ENCODE measurements at places on chromosomes 16 and 17.

DNA sequence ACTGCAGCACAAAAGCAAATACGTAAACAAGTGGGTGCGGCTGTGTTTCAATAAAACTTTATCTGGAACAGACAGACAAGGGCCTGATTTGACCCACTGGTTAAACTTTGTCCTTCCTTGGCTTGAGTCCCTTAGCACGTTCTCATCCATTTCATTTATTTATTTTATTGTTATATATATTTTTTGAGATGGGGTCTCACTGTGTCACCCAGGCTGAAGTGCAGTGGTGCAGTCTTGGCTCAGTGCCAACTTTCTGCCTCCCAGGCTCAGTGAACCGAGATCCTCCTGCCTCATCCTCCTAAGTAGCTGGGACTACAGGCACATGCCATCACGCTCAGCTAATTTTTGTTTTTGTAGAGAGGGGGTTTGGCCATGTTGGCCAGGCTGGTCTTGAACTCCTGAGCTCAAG, 64.3 kb downstream of the MYH11 start:
- DNase-seq = no peak

DNA sequence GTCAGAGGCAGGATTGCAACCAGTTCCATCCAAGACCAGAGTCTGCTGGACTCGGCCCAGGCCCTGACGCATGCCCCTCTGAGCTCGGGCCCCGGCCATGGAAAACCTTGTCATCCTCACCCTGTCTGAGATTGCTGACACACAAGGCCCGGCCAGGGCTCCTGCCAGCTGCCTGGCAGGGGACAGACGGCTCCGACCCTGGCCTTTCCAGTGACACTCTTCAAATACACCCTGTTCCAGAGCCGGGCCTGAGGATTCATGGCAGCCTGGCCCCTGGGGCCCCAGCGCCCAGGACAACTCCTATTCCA, 3.2 kb upstream of the PABPN1L start:
- no peak for DNase-seq

GRCh38 chr16:1206326-1206725, 18.7 kb downstream of the TPSG1 start:
- no peak for DNase-seq

GRCh38 chr17:78040440-78041385, 82.2 kb downstream of the TNRC6C start:
- peak; percentile 87 for DNase-seq

GRCh38 chr16:728131-728889, 1.4 kb downstream of the HAGHL start:
- peak; percentile 56 for DNase-seq

DNA sequence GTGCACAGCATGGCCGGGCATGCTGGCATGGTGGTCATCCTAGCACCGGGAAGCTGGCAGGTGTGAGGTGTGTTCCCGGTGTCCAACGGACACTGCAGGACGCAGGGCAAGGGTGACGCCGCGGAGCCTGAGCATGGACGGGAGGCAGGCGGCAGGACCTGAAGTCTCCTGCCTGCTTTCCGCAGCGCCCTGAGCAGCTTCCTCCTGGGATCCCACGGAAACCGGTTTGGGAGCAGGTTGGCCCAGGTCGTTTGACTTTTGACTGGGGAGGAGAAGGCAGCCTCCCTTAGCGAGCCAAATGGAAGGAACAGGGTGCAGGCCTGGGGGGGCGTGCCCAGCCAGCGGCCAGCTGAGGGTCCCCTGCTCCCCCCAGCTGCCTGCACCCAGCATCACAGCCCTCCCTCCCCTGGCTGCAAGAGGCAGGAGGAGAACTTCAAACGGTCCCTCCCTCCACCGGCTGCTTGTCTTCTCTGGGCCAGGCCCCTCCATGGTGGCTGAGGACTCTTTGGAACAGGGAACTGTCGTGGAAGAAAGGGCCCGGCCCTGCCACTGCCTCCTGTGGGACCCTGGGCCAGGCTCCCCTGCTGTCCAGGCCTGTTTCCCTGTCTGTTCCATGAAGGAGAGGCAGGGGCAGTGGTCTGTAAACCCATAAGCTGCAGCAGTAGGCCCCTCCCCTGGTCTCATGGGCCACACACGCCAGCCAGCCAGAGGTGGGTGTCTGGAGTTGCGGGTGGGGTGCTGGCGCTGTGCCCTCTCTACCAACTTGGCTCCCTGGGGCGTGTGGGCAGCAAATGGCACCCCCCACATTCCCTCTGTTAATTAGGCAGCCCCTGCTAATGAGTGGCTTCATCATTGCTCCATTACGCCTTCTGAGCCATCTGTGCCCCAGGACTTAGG, 7.8 kb upstream of the ADGRG1 start:
- DNase-seq = no peak

- DNase-seq = peak; percentile 54
Observed at GRCh38 chr16:17173281-17173680, 297.5 kb downstream of the XYLT1 start.

- no peak for DNase-seq
Observed at GRCh38 chr17:46108550-46109110, 84.6 kb downstream of the KANSL1 start.

GRCh38 chr17:55444471-55445441, 23.1 kb upstream of the MMD start:
- DNase-seq = peak; percentile 13

GRCh38 chr17:76725580-76726230, 701 bp downstream of the JMJD6 start:
- DNase-seq = peak; percentile 50

GRCh38 chr17:1553354-1554266, 9.0 kb downstream of the PITPNA start:
- no peak for DNase-seq

DNA sequence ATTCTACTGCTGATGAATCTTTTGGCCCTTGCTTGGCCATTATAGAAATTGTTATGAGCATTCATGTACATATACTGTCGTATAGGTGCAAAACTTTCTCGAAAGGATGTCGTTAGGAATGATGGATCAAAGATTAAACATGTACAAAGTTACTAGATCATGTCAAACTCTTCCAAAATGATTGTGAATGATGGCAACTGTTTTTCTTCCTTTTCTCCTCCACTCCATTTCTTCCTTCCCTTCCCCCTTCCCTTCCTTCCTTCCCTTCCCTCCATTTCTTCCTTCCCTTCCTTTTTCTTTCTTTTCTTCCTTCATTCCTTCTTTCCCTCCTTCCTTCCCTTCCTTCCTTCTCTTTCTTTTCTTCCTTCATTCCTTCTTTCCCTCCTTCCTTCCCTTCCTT, 973.9 kb downstream of the CDH11 start:
- no peak for DNase-seq

- no peak for DNase-seq
Observed at GRCh38 chr16:27230562-27231001, 27.3 kb downstream of the KDM8 start.

DNA sequence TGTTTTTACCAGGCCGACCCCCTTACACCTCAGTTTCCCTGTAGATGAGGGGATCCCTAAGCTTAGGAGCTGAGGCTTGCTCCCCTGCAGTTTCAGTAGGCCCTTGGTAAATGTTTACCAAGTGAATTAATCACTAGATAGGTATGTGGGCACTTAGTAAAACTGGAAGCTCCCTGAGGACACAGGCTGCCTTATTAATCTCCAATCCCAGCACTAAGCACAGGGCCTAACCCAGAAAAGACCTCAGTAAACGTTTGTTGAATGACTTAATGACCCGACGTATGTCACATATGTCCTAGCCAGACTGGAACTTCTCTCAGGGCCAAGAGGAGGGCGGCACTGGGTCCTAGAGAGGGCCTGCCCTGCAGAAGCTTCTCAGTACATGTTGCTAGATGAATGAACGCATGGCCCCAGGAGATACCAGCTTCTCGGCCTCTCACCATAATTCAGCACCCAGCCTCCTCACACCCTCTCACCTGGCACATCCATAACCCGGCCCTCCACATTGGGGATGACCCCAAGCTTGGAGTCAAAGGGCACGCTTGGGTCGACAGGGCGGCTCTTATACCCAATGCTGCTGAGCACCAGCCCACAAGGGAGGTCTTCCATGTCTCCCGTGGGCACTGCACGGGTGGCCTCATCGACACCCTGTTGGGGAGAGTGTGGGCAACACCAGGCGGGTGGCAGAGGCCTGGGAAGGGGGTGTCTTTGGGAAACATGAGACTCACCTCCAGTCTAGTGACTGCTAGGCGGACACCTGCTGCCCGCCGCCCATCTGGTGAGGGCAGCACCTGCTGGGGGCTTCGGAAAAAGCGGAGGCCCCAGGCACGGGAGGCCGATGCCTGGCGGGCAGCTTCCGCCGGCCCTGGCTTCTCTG, 4.0 kb upstream of the GRIN2C start:
- DNase-seq = no peak

DNA sequence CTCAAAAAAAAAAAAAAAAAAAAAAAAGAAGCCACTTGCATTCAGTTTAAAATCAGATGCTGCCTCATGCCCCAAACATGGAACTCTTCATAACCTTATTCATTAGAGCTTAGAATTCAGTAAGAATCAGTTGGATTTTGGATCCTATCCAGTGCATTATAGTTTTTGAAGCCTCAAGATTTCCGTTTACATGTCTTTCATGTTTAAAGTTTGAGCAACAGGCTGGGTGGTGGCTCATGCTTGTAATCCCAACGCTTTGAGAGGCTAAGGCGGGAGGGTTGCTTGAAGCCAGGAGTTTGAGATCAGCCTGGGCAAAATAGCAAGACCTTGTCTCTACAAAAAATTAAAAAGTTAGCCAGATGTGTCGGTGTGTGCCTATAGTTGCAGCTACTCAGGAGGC, 55.0 kb downstream of the SNTB2 start:
- DNase-seq = no peak

DNA sequence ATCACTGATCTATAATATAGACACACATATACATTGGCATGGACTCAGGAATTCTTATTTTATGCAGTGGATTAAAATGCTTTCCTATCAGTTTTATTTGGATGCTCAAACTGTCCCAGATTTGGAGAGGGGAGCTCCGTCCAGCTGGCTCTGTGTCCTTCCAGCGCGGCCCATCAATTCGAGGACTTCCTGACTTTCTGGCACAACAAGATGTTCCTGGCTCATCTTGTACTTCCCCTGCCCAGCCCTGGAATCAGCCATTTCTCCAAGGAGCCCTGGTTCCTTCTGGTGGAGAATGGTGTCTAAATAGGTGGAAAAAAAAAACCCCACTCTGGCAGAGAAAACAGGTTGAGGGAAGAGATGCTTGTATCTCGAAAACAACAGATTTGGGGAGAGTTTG, 94.5 kb downstream of the CRISPLD2 start:
- no peak for DNase-seq

- DNase-seq = no peak
Observed at GRCh38 chr17:15648386-15648785, 28.9 kb upstream of the FBXW10B start.

GRCh38 chr17:44022246-44022645, 7.5 kb upstream of the TMEM101 start:
- no peak for DNase-seq

- no peak for DNase-seq
Observed at GRCh38 chr16:66131156-66131807, 235.2 kb upstream of the CDH5 start.

DNA sequence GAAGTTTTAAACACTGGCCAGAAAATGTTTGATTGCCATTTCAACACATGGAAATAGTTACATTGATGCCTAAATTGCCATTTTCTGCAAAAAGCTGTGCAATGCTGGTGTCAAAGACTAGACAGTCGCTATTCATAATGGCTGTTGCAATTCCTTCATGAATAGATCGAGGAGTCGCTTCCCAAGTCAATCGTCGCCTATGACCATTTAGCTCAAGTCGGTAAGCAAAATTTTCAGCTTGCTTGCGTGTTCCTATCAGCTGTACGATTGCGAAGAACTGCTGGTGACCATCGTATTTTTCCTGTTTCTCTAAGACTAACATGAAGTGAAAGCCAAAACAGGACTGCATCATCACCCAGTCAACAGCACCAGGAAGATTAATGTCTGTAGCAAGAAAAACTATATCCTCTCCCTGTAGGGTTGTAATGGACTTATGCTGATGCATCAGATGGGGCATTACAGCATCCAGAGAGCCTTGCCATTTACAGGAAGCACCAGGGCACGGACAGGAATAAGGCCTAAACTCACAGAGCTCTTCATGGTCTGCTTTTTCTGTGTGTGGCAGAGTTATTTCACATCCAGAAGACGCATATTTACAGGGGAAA, 23.6 kb downstream of the SIAH1 start:
- no peak for DNase-seq

- peak; percentile 14 for DNase-seq
Observed at GRCh38 chr16:14399378-14400284, 230.4 kb downstream of the PARN start.

DNA sequence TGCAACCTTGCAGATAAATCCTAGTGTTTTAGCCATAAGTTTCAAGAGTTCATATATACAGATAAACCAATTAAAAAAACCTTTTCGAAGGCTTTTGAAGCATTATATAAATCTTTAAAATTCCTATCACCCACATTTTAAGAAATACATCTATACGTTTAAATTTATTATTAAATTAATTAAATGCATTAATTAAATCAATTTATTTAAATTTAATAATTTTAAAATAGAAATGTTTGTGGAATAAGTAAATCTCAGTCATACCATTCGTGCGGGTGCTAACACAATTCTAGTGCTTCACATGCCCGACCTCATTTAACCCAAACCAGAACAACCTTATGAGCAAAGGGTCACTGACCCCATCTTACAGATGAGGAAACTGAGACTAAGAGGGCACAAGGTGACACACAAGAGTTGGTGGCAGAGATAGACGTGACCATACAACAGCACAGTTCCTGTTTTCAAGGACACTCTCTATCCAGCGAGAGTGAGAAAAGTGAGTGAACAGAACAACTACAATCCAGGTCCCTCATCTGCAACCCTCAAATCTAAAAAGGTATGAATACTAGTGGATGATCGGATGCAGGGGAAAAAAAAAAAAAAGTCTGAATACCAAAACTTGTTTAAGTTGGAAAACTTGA, 1.4 kb downstream of the NSMCE1 start:
- DNase-seq = no peak

DNA sequence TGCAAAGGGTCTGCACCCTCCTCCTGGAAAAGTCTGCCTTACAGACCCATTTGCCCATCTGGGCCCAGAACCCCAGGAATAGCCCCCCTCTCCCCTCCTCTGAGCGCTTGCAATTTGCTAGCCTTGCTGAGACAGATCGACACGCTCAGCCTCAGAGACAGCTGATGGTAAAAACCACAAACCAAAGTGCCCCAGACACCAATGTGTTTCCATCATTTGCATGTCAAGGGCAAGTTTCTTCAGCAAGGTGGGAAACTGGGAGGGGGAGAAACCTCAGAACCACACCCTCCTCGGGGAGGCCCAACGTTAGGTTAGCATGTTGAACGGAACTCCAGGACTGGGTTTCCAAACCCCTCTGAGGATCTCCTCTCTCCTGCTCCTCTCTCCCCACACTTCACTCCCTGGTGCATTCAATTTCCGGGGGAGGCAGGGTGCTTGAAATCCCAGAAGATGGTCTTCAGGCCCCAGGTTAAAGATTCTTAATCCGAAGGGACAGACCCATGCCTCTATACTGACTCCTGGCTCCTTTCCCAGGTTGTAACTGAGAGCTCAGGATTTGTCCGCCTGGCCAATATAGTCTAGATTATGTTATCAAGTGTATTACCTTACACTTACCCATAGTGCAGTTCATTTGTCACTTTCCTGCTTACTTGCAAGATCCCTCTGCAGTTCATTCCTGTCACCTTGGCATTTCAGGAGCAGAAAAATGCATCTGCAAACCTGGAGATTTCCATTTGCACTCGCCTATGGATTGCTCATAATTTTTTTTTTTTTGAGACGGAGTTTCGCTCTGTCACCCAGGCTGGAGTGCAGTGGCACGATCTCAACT, 1.3 kb upstream of the CUEDC1 start:
- no peak for DNase-seq

- DNase-seq = no peak
Observed at GRCh38 chr17:60155815-60156214, 6.0 kb downstream of the CA4 start.

GRCh38 chr17:41784207-41784744, 2.2 kb downstream of the JUP start:
- no peak for DNase-seq

GRCh38 chr17:32114536-32114935, 27.8 kb upstream of the RHOT1 start:
- DNase-seq = no peak
